Activated CD4-positive, alpha-beta T cell treated with anti-CD3 and anti-CD28 coated beads, Interleukin-2, amount 50 U/mL, for 1 hour (primary cell): ENCODE measurements at places on chromosomes 11 and 22.

GRCh38 chr11:119178166-119178680, 7.1 kb upstream of the NHERF4 start:
- DNase-seq = no peak

GRCh38 chr22:48808038-48808960, 1019.4 kb downstream of the BRD1 start:
- DNase-seq = no peak

DNA sequence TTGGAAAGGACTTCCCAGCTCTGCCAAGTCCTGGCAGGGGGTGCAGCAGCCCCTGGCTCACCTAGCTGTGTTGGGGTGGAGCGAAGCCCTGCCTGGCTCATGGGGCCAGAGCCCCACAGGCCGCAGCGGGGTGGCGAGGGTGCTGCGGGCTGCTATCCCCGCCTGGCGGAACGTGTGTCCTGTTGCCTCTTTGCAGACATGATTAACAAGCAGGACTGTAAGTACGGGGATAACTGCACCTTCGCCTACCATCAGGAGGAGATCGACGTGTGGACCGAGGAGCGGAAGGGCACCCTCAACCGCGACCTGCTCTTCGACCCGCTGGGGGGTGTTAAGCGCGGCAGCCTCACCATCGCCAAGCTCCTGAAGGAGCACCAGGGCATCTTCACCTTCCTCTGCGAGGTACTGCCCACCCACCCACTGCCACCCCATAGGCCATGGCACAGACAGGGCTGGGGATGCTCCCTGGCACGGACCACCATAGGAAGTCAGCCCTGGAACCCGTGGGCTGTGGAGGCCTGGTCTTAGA, 35.9 kb upstream of the TEF start:
- DNase-seq = no peak

- no peak for DNase-seq
Observed at GRCh38 chr22:20102203-20102780, 13.6 kb upstream of the RANBP1 start.

DNA sequence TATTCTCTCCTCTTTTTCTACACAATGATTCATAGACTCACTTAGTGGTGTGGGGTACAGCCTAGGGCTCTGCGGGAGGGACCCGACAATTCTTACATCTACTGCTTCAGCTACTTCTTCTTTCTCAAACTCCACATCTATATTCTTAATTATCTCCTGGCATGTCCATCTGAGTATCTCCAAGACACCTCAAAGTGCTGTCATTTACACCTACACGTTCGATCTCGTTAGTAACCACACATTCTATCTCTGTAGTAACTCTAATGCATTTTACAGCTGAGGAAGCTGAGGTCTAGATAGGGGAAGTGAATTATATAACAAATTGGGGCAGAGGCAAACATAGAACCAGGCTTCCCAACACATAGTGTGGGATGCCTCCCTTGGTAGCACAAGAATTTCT, 27.7 kb upstream of the RRM1 start:
- no peak for DNase-seq

GRCh38 chr22:27224485-27225374, 567.3 kb downstream of the MIAT start:
- DNase-seq = no peak

DNA sequence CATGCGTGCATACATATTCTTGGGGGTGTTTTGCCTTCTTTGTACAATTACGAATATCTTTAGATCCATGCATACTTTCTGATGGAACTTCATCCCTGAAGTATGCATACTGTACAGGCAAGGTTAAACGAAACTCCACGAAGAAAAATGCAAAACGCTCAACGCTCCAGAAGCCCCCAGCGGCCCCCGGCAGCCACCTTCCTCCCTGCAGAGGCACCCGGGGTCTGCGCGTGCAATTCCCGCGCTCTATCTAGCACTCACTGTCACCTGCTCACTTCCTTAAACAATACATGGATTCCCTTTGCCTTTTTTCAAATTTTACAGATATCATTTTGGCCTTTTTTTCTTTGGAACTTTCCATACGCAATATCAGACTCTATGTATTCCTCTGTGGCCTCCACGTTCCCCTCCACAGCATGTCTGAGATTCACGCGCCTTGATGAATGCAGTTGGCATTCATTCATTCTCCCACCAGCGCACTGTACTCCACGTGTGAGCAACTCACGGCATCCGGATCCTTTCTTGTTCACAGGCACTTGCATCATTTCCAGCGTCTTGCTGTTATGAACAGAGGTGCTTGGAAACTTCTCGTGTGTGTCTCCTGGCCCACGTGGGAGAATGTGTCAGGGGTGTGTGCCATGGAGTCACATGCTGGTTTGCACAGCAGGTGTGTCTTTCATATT, 214.3 kb downstream of the CTTN start:
- no peak for DNase-seq

DNA sequence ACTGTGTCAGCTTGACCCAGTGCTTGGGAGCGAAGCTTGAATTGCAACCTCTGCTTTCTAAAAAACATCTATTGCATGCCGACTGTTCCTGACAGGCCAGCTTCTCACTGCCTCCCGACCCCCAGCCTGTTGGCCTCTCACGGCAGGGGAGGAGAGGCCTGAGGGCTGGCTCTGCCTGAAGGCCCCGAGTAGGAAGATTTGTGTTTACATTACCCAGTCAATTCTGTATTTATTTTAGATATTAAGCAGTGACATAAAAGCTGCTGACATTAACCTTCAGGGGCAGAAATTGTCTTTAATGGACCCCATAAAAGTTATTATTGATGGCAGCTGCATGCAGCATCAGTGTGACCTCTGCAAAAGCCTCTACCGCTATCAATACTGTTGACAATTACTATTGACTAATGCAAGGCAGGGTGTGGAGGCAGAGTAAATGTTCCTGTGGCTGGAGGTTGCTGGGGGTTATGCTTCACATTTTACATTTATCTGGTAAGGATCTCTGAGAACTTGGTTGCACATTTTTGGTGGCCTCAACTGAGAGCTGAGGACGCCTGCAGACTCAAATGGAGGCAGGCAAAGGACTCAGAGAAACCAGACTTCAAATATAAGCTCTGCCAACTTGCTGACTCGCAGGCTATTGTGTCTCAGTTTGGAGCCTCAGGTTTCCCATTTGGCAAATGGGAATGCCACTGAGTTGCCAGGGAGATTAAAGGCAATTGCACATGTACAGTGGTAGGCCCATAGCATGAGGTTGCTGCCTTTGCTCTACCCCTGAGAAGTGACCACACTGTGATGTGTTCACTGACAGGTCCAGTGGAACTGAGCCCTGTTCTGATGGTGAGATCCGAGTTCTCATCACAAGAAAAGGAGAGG, 380.5 kb downstream of the TENM4 start:
- no peak for DNase-seq
